A549 treated with GW870086 at 1 μM for 4 hours (cell line): ENCODE measurements at places on chromosomes 5 and 9. TPM values are rescaled to one million over a fixed set of nuclear protein-coding genes. Genes with fewer than 3 reads are reported as not detected.

The KCNN2 gene
- total RNA-seq = 0.14 to 0.22 TPM (median 0.17 TPM) in 3 of 5 replicates, not detected in the others

The KLF4 gene
- total RNA-seq = 22.5 to 26.0 TPM (median 25.3 TPM) in 5 replicates

The CYSRT1 gene
- 3.6 to 5.2 TPM (median 4.2 TPM) in 5 replicates for total RNA-seq

The MLANA gene
- total RNA-seq = not detected in 5 replicates

The ZNF618 gene
- 7.6 to 11.8 TPM (median 10.5 TPM) in 5 replicates for total RNA-seq

The SSBP2 gene
- total RNA-seq = 10.6 to 11.7 TPM (median 11.0 TPM) in 5 replicates

The SPINK13 gene
- total RNA-seq = not detected in 5 replicates
